ENCODE measurements at places on chromosomes 6 and 20. TPM values are rescaled to one million over a fixed set of nuclear protein-coding genes. Genes with fewer than 3 reads are reported as not detected.

DNA sequence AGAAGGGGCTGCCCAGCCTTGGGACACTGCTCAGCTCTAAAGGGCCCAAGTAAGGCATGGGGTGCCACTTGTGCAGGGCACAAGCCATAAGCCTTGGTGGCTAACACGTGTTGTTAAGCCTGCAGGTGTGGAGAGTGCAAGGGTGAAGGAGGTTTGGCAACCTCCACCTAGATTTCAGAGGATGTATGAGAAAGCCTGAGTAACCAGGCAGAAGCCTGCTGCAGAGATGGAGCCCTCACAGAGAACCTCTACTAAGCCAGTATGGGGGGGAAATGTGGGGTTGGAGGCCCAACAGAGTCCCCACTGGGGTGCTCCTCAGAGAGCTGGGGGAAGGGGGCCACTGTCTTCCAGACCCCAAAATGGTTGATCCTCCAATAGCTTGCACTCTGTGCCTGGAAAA is 32.6 kb downstream of the SERINC1 start:
- H3K27ac ChIP-seq = no peak overlapping the region
- DNase-seq = no peak
- H3K27me3 ChIP-seq = no peaks in the 10 kb centered on the region
- H3K36me3 ChIP-seq = peaks cover 65% of the 10 kb centered on the region

DNA sequence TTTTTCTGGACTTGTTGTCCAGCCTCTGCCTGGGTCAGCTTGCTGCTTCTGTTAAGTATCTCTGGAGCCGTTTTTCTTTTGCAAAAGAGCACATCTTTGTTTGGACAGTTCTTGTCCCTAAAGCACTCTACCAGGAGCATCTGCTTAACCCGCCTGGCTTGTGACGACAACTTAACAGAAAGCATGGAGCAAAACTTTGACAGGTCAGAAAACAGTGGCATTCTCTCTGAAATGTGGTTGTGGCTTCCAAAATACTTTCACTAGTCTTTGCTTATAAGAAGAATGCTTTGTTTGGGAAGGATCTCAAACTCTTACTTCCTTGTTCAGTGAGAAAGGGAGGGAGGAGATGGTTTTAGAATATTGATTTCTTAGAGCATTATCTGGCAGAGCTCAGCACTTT is 47.6 kb downstream of the CD109 start:
- H3K4me3 ChIP-seq = no peak overlapping the region
- DNase-seq = no peak
- H3K27ac ChIP-seq = no peak overlapping the region
- H3K4me1 ChIP-seq = no peaks in the 10 kb centered on the region
- H3K36me3 ChIP-seq = no peaks in the 10 kb centered on the region

DNA sequence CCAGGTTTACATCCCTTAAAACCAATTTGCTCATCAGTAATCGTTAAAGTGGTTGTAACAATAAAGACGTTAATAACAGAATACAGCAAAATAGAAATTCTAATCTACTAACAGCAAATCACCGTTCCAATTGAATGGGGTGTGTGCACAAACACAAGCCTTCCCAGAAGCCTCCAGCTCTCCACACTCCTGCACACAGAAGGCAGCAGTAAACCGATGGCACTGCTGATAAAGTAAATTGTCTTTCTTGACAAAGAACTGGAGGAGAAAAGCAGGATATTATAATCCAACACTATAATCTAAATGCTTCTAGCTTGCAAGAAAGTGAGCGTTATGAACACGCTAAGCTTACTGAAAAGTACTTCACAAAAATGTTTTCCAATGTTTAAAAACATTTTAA is 7.0 kb downstream of the ZNF217 start:
- peaks cover 14% of the 10 kb centered on the region for H3K36me3 ChIP-seq
- no peak overlapping the region for H3K27ac ChIP-seq
- H3K27me3 ChIP-seq = no peaks in the 10 kb centered on the region
- peaks cover 46% of the 10 kb centered on the region for H3K4me1 ChIP-seq
- no peak overlapping the region for H3K4me3 ChIP-seq

- DNase-seq = no peak
- H3K27me3 ChIP-seq = no peaks in the 10 kb centered on the region
- no peak overlapping the region for H3K4me3 ChIP-seq
- no peak overlapping the region for H3K27ac ChIP-seq
- H3K4me1 ChIP-seq = no peaks in the 10 kb centered on the region
Observed at GRCh38 chr6:61755739-61756138, 530.3 kb downstream of the KHDRBS2 start.

- no peaks in the 10 kb centered on the region for H3K36me3 ChIP-seq
- peak; percentile 95 for DNase-seq
- H3K4me3 ChIP-seq = peak overlapping the region; percentile 46
- no peaks in the 10 kb centered on the region for H3K27me3 ChIP-seq
Observed at GRCh38 chr6:26103770-26104456, 16.7 kb downstream of the HFE start.

- no peaks in the 10 kb centered on the region for H3K27me3 ChIP-seq
- no peaks in the 10 kb centered on the region for H3K36me3 ChIP-seq
Observed at GRCh38 chr20:57835588-57836455, 126.0 kb upstream of the PMEPA1 start.

DNA sequence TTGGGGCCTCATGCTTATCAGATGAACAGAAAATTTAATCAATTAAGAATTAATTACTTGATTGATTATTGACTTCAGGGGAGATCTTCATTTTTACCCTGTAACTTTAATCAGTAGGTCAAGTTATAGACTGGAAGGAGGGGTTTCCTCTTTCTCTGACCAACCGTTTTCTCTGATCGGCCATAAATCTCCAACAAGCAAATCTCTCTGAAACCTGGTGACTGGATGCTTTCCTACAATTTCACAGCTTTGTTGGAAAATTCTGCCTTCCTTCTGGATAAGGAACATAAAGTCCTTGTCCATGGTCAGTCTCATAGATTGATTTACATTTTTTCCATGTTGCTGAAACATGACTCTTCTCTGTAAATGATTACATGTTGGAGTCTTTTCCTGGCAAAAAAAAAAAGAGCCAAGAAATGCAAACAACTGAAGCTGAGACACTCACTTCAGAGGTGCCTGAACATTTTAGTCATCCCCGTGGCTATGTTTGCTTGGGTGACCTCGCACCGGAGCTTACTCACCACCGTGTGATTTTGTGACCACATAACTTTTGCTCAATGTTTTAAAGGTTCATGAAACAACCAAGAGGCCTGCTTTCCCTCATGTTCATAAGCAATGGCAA is 31.0 kb downstream of the IRF4 start:
- H3K36me3 ChIP-seq = no peaks in the 10 kb centered on the region
- no peak overlapping the region for H3K27ac ChIP-seq
- no peak overlapping the region for H3K4me3 ChIP-seq

GRCh38 chr6:116385921-116386320 is 15.2 kb downstream of the DSE start:
- H3K27me3 ChIP-seq = no peaks in the 10 kb centered on the region
- no peaks in the 10 kb centered on the region for H3K36me3 ChIP-seq
- no peak for DNase-seq
- peaks cover 15% of the 10 kb centered on the region for H3K4me1 ChIP-seq

DNA sequence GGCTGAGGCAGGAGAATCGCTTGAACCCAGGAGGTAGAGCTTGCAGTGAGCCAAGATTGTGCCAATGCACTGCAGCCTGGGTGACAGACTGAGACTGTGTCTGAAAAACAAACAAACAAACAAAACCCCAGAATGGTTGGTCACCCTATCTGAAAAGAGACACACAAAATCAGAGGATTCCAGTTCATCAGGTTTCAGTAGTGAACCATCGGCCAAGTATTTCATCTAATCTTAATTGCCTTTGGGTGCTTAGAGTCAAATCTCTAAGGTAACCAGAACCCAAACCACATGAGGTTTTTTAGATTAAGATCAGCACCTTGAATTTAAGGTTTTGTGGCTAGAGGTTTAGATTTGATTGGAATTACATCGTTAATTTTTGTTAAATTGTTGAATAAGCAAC is 8.3 kb upstream of the ZBTB2 start:
- no peak for DNase-seq
- H3K4me3 ChIP-seq = no peak overlapping the region
- H3K27ac ChIP-seq = no peak overlapping the region
- H3K36me3 ChIP-seq = peaks cover 32% of the 10 kb centered on the region
- H3K27me3 ChIP-seq = no peaks in the 10 kb centered on the region
- H3K4me1 ChIP-seq = peaks cover 9% of the 10 kb centered on the region

GRCh38 chr6:88599571-88599970 is 363.8 kb downstream of the RNGTT start:
- H3K36me3 ChIP-seq = no peaks in the 10 kb centered on the region
- H3K27me3 ChIP-seq = no peaks in the 10 kb centered on the region
- DNase-seq = no peak

- no peak for DNase-seq
- H3K4me1 ChIP-seq = peaks cover 27% of the 10 kb centered on the region
- no peak overlapping the region for H3K4me3 ChIP-seq
- no peaks in the 10 kb centered on the region for H3K27me3 ChIP-seq
- peaks cover 35% of the 10 kb centered on the region for H3K36me3 ChIP-seq
Observed at GRCh38 chr6:42933205-42933604, 3.9 kb downstream of the CNPY3 start.

DNA sequence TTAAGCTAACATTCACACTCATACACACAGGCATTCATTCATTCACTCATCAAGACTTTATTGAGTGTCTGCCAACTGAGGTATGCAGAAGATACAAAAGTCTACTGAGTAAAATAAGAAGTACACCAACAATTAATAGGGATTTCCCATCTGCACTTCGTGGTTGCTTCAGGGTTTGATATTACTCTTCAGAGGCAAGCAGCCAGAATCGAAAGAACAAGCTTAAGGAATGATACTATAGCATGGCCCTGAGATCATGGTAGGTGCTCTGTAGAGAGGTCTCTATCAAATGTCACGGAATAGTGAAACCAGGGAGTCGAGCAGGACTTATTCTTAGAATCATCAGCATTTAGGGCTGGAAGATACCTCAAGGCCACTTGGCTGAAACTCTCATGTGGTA is 135.4 kb downstream of the NRN1 start:
- no peak overlapping the region for H3K27ac ChIP-seq
- H3K36me3 ChIP-seq = no peaks in the 10 kb centered on the region
- no peaks in the 10 kb centered on the region for H3K4me1 ChIP-seq
- H3K4me3 ChIP-seq = no peak overlapping the region

DNA sequence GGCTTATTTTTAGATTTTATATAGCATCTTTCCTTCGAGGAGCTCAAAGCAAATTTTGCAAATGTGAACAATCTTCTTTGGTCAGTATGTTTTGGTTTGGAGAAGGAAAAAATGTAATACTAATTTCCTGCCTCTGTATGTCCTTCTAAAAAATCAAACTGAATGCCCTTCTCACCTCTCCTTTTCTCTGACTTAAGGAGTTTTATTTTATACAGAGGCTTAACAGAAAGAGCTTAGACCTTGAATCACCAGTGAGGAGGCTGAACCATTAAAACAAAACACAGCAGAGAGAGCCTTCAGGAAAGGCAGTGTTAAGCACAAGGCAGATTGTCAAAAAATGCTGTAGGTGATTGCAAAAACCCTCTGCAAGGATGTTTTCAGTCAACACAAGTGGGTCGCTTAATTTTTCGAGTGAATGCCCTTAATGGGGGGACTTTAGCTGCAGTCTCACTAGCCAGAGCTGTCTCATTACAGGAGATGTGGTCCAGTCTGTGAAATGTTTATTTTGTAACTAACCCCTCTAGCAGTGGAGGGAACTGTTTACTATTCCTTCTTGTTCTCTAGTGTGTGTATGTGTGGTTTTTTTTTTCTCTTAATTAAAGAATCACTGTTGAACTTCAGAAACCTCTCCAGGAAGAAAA is 481.3 kb upstream of the CITED2 start:
- no peaks in the 10 kb centered on the region for H3K4me1 ChIP-seq
- no peaks in the 10 kb centered on the region for H3K36me3 ChIP-seq
- no peak for DNase-seq
- no peak overlapping the region for H3K4me3 ChIP-seq
- no peak overlapping the region for H3K27ac ChIP-seq

DNA sequence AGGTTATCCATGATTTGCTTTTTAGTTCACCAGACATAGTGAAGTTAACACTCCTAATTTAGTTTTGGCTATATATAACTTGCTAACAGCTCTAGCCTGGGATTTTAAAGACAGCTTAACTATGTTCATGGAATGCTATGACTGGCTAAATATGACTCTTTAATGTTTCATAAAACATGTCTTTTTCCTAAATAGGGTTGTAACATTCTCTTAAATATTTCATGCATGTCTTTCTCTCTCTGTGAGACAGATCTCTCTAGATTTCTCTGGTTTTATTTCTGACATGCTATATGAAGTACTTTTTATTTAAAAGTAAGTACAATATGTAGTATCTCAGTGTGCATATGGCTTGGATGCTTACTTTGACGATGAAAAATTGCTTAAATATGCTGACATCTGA is 35.7 kb downstream of the MACROD2 start:
- no peaks in the 10 kb centered on the region for H3K36me3 ChIP-seq
- no peaks in the 10 kb centered on the region for H3K27me3 ChIP-seq
- DNase-seq = no peak
- no peak overlapping the region for H3K4me3 ChIP-seq
- no peaks in the 10 kb centered on the region for H3K4me1 ChIP-seq

DNA sequence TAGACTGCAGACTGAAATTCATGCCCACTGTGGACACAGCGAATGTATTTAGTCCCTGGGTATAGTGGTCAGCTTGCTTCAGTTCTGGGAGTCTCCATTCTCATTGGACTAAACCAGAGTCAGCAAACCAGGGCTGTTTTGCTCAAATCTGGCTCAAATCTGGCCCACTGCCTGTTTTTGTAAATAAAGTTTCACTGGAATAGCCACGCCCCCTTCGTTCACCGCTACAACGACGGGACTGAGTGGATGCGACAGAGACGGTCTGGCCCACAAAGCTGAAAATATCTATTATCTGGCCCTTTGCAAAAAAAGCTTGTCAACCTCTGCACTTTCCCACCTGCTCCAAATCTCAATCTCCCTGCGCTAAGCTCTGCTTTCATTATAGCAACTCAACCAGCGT is 135.4 kb downstream of the BMP7 start:
- no peak overlapping the region for H3K4me3 ChIP-seq
- H3K36me3 ChIP-seq = no peaks in the 10 kb centered on the region
- DNase-seq = no peak

DNA sequence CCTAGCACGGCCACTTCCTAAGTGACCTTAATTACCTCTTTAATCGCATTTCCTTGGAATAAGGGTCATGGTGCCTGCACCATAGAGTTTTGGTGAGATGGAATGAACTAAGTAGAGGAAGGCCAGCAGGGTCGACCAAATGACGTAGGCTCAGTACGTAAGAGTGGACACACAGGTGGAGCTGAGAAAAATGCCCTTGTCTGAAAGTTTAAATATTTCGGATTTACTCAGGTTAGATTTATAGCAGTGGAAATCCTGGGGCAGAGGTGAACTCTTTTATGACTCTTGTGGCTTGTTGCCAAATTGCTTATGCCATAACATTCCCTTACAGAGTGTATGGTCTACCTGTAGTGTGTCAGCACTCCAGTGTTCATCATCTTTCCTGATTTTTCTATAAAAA is 23.6 kb upstream of the BTBD3 start:
- no peak overlapping the region for H3K4me3 ChIP-seq
- H3K36me3 ChIP-seq = no peaks in the 10 kb centered on the region
- no peak overlapping the region for H3K27ac ChIP-seq
- peaks cover 41% of the 10 kb centered on the region for H3K4me1 ChIP-seq
- DNase-seq = no peak

Gene MATN4
- total RNA-seq = 0.28 TPM

Gene RNF182
- total RNA-seq = 20.7 TPM

Gene NR2E1
- total RNA-seq = not detected

Gene CPNE5
- total RNA-seq = 0.13 TPM

Gene CPXM1
- 3.8 TPM for total RNA-seq

Gene TMEM181
- 31.6 TPM for total RNA-seq

Gene CLDN20
- total RNA-seq = not detected
